ENCODE measurements at places on chromosomes 1 and 21. TPM values are rescaled to one million over a fixed set of nuclear protein-coding genes. Genes with fewer than 3 reads are reported as not detected.

Gene S100A7A
- total RNA-seq: not detected

Gene ACOT11
- 1.5 TPM for total RNA-seq

Gene C8B
- total RNA-seq: not detected

Gene LRRC38
- not detected for total RNA-seq

Gene OLIG2
- total RNA-seq: not detected

Gene GPATCH3
- total RNA-seq: 10.5 TPM

Gene USP16
- total RNA-seq: 26.4 TPM

Gene ADORA1
- not detected for total RNA-seq

Gene KRTAP10-1
- not detected for total RNA-seq

Gene KLHL12
- 33.9 TPM for total RNA-seq

Gene TGFBR3
- 7.3 TPM for total RNA-seq

Gene RYR2
- not detected for total RNA-seq

Gene SPRR5
- not detected for total RNA-seq

Gene SLC19A2
- total RNA-seq: 6.0 TPM

Gene OR2T35
- total RNA-seq: not detected

Gene SLAMF1
- total RNA-seq: not detected

Gene KCNJ15
- 0.18 TPM for total RNA-seq

Gene BEND5
- not detected for total RNA-seq

Gene FCER1A
- total RNA-seq: not detected

Gene PCAT6
- not detected for total RNA-seq

Gene IVL
- total RNA-seq: not detected

Gene TNFRSF8
- 0.09 TPM for total RNA-seq

Gene KANK4
- total RNA-seq: not detected

Gene FAM177B
- not detected for total RNA-seq

Gene AMY1B
- total RNA-seq: not detected

Gene PAFAH2
- total RNA-seq: 4.6 TPM

Gene PADI3
- not detected for total RNA-seq

Gene TGFB2
- total RNA-seq: 56.2 TPM

Gene TMEM51
- total RNA-seq: 2.7 TPM

Gene KCNK1
- 0.45 TPM for total RNA-seq

Gene TTC39A
- 0.85 TPM for total RNA-seq

Gene CRP
- total RNA-seq: 0.09 TPM

Gene LRRC8C
- 15.9 TPM for total RNA-seq

Gene WNT2B
- total RNA-seq: 8.6 TPM

Gene ANGEL2
- total RNA-seq: 33.3 TPM

Gene PADI2
- total RNA-seq: not detected

Gene PROK1
- total RNA-seq: not detected

Gene SMIM1
- total RNA-seq: 1.0 TPM

Gene CA6
- total RNA-seq: not detected

Gene HES5
- total RNA-seq: not detected

Gene NECTIN4
- total RNA-seq: 0.19 TPM

Gene NBPF20
- 3.7 TPM for total RNA-seq

Gene TSSK3
- 0.19 TPM for total RNA-seq

Gene TSPEAR
- not detected for total RNA-seq

Gene AMPD1
- not detected for total RNA-seq

Gene ADAM30
- not detected for total RNA-seq

Gene KCNK2
- total RNA-seq: under 0.01 TPM

Gene ACTA1
- total RNA-seq: not detected

Gene HNRNPCL2
- total RNA-seq: not detected

Gene SPRR3
- not detected for total RNA-seq

Gene HENMT1
- total RNA-seq: 1.8 TPM

Gene TTC34
- under 0.01 TPM for total RNA-seq

Gene PDZK1
- 0.19 TPM for total RNA-seq
